ENCODE measurements at places on chromosomes 4 and X. TPM values are rescaled to one million over a fixed set of nuclear protein-coding genes. Genes with fewer than 3 reads are reported as not detected.
A peak's percentile ranks its signal among the peaks of the same experiment; 100 is the strongest.

DNA sequence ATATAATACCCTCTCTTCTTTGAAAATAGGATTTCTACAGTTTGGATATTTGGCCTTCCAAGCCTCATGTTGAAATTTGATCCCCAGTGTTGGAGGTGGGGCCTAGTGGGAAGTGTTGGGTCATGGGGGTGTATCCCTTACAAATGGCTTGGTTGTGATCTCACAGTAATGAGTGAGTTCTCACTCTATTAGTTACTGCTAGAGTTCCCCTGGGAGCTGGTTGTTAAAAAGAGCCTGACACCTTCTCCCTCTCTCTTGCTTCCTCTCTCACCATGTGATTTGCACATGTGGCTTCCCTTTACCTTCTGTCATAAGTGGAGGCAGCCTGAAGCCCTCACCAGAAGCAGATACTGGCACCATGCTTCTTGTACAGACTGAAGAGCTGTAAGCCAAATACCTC, 73.9 kb downstream of the HDAC8 start:
- no peak for DNase-seq

- DNase-seq = no peak
These were observed 131.6 kb downstream of the HMX1 start for GRCh38 chr4:8739820-8740665.

GRCh38 chr4:184765473-184766340, 31.8 kb upstream of the CENPU start:
- DNase-seq = no peak

GRCh38 chr4:120082251-120082650, 15.6 kb upstream of the MAD2L1 start:
- DNase-seq = no peak

GRCh38 chrX:87728459-87728858, 210.9 kb downstream of the KLHL4 start:
- DNase-seq = no peak

- DNase-seq = no peak
These were observed 27.7 kb downstream of the GSX2 start for GRCh38 chr4:54127660-54128059.

- DNase-seq = peak; percentile 84
These were observed 103.6 kb downstream of the UCHL1 start for GRCh38 chr4:41360214-41360920.

PGRMC1 gene
- 75.5 TPM for polyA plus RNA-seq

GRCh38 chr4:117466388-117466787, 381.0 kb upstream of the TRAM1L1 start:
- DNase-seq = no peak

PDLIM3 gene
- 410 TPM for polyA plus RNA-seq

CLNK gene
- 0.30 TPM for polyA plus RNA-seq

DNA sequence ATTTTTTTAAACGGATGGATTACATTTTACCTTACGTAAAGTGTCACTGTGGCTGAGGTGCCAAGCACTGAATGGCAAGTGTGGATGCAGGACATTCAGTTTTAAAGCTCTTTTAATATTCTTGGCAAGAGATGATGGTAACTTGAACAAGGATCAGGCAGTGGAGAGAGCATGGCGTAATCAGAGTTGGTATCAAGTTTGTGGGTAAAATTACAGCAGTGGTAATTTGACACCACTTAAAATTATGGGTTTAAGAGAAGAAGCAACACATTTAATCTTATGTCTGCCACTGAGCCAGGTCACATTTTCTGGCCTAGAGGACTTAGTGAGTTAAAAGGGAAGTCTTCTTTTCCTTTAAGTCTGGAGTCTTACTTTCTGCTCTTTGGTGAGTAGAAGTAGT, 100.5 kb downstream of the NAA11 start:
- no peak for DNase-seq

DNA sequence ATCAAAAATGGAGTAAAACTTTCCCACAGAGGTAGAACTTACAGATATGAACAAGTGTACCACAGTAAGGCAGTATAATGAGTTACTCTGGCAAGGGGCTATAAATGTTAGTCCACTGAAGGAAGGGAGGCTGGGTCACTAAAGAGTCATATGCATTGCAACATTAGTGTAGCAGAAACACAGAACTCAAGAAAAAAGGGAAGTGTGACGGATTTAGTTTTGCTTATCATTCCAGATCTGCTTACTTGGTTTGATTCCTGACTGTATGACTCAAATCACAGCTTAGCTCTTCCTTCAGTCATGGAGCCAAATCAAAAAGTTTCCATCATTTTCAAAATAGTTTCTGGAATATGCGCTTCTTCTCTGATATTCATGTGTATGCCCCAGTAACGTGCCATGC, 148.7 kb downstream of the FSTL5 start:
- DNase-seq = no peak

GRCh38 chrX:71870208-71871098, 40.2 kb upstream of the NHSL2 start:
- no peak for DNase-seq

DNA sequence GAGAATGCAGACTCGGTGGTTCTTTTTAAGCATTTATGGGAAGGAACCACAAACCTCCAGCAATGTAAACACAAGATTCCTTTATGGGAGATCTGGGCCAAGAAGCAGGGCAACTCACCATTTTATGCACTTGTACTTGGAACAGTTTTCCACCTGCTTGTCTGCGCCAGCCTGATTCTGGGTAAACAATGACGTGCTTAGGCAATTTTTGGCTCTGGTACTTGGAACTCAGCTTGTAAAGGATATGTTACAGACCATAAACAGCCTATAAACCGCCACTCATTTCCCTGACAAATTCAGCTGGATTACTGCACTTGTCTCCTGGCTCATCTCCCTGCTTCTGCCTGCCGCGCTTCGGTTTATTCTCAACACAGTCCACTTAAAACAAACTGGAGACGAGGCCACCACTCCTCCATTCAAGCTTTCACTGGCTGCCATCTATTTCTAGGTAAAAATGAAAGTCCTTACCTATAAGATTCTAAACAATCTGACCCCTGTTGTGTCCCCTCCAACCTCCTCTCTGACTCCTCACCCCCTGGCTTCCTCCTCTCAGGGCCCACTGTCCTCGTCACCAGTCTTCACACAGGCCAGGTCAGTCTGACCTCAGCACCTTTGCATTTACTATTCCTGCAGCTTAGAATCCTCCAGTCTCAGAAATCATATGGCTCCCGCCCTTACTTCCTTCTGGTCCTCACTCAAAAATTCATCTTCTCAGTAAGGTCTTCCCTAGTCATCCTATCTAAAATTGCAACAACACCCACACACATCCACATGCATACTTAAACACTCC, 205.9 kb upstream of the GALNT7 start:
- peak; percentile 28 for DNase-seq

GRCh38 chr4:137866671-137867070, 334.4 kb upstream of the PCDH18 start:
- DNase-seq = no peak

RPL10 gene
- polyA plus RNA-seq = 5,697 TPM
